ENCODE measurements at places on chromosomes 5 and 9.

GRCh38 chr5:180648658-180649296 lies 623 bp downstream of the FLT4 start:
- no peak for DNase-seq

GRCh38 chr5:171421331-171422262 lies 2.1 kb downstream of the FGF18 start:
- DNase-seq: no peak

DNA sequence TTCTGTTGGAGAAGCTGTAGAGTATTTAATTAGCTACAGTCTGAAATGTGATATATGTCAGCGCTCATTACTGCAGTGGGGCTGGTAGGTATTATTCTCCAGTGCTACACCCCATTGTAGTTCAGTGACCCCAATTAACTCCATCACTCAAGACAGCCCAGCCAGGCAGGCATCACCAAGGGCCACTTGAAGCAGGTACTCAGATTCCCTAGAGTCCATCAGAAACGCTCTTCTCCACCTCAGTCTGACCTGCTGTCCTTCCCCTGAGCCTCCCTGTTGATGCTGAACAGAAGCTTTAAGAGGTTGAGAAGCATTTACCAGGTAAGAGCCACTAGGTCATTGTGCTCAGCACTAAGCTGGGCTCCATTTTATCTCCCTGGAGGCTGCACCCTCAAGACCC lies 71.8 kb downstream of the GALNT10 start:
- no peak for DNase-seq

GRCh38 chr5:75260708-75261107 lies 24.0 kb upstream of the ANKRD31 start:
- no peak for DNase-seq

- DNase-seq: no peak
These were observed 524.9 kb downstream of the SEMA5A start for GRCh38 chr5:9020996-9021395.

DNA sequence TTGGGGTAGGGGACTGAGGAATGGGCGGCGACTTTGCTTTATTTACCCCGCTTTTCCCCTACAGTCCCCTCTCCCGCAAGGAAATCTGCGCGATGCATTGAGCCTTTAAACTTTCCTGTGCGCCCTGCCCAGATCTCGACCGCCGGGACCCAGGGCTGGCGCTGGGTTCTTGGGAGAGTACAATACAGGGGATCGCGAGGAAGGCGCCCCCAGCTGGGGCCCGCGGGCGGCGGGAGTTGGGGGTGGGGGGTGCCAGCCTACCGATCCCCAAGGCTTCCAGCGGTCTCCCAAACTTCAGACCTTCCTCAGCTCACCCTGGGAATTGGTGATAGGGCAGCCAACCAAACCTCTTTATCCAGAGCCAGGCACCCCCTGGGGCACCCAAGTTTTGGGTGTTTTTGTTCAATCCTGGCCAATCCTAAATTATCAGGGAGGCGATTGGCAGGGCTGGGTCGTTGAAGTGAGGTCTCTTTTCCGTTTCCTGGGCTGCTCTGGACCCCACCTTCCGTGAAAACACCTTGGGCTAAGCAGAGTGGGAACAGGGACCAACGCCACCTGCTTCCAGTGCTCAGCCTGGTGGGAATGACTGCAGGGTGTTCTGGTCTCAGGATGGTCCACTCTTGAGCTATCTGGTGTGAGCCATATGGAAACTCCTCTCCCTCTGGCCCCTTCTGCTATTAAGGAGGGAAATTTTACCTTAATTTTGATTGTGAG lies 51.4 kb upstream of the DAB2IP start:
- no peak for DNase-seq

Measured in RPMI7951 (cell line).